Retina (tissue), 1 donor: ENCODE measurements at places on chromosomes 7 and 10.

GRCh38 chr7:114932991-114933390 lies 11.1 kb downstream of the MDFIC start:
- no peak for DNase-seq

DNA sequence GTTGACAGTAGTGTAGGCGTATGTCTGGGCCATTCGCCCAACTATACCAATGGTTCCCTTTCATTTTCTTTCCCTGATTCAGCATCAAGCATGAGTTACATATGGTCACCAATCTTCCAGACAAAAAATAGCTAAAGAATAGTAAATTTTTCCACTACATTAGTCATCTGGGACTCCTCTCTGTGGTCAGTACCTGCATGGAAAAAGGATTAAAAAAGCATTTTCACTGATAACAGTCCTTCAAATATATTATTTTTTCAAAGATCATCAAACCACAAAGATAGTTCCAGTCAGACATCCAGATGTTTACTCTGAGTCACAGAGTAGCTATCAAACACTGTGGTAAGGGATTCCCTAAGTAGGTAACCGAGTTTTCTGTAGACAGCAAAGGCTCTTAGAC lies 302.6 kb upstream of the SEMA3D start:
- no peak for DNase-seq

DNA sequence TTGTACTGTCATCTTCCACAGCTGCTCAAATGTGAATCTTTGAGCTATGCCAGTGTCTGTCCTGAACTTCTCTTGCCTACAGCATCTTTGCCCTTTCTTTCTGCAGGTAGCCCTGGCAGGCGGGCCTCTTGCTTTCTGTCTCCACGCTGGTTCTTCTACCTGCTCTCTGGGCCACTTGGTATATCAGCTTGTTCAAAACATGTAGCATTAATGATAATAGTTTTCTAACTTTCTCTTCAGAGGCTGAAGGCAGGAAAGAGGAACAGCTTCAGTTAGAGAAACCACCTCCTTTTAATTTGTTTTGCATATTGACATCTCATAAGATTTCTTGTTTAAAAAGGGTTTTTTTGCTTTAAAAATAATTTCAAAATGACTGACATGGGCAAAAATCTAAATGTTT lies 923 bp upstream of the FGL2 start:
- DNase-seq = no peak

DNA sequence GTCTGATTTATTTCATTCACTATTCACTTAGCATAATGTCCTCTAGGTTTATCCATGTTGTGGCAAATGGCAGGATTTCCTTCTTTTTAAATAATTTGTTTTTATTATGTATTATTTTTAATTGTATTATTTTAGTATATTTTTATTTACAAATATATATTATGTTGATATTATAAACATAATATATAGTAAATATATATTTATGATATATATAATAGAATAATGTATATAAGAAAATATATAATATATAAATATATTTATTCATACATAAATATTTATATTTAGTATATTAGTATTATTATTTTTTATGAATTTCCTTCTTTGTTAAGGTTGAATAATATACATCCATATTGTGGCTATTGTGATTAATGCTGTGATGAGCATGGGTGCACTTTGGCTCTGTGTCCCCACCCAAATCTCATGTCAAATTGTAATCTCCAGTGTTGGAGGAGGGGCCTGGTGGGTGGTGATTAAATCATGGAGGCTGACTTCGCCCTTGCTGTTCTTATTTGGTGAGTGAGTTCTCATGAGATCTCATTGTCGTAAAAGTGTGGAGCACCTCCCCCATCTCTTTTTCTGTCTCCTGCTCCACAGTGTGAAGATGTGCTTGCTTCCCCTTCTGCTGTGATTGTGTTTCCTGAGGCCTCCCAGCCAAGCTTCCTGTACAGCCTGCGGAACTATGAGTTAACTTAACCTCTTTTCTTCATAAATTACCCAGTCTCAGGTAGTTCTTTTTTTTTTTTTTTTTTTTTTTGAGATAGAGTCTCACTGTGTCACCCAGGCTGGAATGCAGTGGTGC lies 52.3 kb upstream of the CYP2C18 start:
- no peak for DNase-seq

- peak; percentile 13 for DNase-seq
Measured at GRCh38 chr7:32428546-32428945, 61.6 kb downstream of the LSM5 start.

DNA sequence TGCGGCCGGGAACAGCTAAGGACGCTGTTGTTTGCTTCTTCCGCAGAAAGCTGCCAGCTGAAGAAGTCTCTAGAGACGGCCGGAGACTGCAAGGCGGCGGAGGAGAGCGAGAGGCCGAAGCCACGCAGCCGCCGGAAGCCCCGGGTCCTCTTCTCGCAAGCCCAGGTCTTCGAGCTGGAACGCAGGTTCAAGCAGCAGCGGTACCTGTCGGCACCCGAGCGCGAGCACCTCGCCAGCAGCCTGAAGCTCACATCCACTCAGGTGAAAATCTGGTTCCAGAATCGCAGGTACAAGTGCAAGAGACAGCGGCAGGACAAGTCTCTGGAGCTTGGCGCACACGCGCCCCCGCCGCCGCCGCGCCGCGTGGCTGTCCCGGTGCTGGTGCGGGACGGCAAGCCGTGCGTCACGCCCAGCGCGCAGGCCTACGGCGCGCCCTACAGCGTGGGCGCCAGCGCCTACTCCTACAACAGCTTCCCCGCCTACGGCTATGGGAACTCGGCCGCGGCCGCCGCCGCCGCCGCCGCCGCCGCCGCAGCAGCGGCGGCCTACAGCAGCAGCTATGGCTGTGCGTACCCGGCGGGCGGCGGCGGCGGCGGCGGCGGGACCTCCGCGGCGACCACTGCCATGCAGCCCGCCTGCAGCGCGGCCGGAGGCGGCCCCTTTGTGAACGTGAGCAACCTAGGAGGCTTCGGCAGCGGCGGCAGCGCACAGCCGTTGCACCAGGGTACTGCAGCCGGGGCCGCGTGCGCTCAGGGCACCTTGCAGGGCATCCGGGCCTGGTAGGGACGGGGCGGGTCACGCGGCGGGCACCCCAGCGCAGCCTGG lies 2.4 kb downstream of the NKX2-3 start:
- DNase-seq = peak; percentile 79

DNA sequence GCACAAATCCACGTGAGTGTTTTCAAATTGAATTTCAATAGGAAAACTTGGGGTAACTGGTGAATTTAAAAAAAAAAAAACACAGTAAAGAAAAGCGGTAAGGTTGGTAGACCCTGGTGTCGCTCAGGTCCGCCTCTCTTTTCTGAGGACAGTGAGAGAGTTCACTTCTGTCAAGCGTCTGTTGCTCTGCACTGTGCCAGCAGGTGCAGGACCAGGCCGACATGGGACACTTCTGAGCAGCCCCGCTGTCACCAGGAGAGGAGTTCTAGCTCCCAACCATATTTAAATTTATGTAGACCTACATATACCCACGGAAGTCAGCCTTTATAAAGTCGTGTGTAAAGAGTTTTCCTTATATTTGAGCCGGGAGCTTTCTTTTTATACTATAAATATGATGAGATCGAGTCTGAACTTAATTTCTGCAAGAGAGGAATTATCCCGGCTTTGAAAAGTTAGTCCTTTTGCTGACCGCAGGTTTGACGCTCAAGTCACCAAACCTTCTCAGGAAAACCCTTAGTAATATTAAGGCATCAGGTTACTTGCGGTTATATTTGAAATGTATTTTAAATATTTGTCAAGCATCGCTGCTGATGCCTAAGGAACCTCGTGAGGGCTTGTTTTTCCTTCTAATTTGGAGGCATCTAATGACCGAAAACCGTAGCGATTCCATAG lies 531 bp downstream of the IKZF1 start:
- DNase-seq = peak; percentile 58

DNA sequence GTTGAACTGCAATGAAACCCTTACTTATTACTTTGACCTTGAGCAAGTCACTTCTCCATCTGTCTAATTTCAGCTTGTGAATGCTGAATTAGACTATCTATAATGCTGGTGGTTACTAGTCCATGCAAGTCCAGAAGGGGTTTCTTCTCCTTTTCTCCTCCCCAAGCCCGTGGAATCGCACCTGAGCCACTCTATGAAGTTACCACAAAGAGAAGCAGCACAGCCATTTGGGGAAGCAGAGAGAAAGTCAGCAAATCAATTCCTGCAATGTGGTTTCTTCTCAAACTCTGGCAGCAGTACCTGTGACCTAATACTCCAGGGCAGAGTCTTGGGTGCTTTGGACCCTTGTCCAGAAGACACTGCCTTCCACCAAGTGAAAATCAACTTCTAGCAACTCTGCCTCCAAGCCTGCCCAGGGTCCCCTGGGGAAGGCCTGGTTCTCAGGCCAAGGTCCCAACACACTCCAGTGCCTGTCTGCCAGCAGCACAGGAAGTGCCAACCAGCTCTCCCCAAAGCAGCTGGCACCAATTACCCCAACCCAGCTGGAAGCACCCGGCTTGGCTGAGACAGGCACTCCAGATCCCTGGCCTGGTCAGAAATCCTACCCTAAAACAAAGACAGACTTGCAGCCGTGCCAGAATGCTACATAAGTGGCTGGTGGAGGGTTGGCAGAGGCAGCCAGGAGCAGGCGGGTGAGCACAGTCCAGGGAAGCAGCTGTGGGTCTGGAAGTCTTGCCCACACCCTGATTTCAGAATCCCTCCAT lies 200.3 kb downstream of the LSM5 start:
- DNase-seq = no peak

GRCh38 chr7:50262446-50262845 lies 42.1 kb upstream of the IKZF1 start:
- DNase-seq = no peak
